Activated T-cell treated with anti-CD3 and anti-CD28 coated beads for 1 hour (primary cell): ENCODE measurements at places on chromosomes 2 and 18.

GRCh38 chr2:42770288-42771131, 6.6 kb upstream of the OXER1 start:
- no peak for DNase-seq

DNA sequence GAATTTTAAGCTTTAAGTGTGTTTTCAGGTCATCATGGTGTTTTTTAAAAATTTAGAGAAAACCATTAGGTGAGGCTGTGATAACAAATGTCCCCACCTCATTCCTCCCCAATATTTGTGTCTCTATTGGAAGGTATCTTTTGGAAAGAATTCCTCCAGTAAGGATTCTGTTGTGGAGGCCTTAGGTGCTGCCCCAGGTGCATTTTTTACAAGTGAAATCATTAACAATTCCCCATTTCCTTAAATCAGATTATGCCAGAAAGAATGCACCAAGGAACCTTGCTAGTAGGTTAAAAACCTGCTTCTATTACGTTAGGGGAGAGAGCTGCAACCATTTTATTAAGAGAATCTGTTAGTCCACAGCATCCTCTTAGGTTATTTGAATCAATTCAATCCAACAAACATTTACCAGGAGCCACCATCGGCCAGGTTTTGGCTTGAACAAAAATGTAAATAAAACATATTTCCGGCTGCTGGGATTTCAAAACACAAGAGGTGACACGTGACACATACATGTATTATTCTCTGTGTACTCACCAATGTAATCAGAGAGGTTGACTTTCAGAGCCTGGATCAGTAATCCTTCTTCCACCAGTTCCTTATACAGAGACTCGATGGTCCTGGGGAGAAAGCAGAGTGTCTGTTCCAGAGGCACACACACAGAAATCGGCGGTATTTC, 112.5 kb upstream of the ASB18 start:
- DNase-seq: no peak

DNA sequence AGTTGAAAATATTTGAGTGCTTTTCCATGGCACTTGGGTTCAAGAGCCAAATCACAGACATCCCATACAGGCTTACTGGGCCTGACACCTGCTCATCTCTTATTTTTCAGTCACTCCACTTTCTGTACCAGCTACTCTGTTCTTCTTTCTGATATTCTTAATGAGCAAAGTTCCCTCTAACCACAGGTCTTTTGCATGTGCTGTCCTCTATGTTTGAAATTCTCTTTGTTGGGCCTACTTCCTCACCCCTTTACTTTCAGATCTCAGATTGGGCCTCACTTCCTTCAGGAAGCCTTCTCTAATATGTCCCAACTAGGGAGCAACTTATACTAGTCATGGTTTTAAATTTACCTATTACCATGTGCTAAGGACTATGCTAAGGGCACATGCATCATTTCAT, 81.8 kb upstream of the RBMS1 start:
- no peak for DNase-seq

DNA sequence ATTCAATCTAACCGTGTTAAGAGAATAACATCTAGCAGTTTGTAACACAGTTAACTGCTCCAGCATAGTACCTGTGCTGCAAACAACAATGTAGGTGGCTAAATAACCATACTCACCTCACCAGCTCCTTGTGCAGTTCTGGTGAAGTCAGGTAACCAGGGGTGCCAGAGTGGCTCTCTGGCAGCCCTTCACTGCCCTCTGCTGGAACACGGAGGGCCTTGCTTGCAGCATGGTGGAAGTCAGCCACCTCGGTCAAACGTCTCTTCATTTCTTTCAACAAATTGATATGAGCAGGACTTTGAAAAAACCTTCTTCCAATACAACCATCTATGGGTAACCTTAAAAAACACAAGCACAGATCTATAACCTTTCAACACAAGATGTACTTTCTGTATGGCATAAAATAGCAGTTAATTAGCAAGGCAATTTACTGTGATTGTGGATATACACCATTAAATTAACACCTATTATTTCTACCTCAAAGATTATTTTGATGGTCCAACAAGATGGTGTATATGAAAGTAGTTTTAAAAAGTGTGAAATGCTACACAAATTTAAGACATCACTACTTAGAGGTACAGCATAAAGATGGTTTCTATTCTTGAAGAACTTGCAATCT, 56.6 kb downstream of the EPG5 start:
- peak; percentile 48 for DNase-seq

DNA sequence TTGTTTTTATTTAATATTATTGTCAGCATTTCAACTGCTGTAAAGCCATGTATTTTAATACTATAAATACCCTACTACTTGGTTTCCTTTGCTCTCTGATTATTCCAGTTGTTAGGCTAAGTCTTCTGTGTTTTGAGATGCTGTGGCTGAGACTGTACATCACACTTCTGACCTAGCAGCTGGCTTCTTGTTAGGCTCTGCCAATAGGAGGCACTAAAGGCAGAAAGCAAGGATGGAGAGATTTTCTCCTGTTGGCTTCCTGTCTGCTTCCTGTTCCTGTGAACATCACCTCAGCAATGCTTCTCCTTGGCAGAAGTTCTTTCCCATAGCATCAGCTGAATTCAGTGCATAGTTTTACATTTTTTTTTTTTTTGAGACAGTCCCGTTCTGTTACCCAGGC, 68.3 kb upstream of the YPEL5 start:
- DNase-seq: no peak

DNA sequence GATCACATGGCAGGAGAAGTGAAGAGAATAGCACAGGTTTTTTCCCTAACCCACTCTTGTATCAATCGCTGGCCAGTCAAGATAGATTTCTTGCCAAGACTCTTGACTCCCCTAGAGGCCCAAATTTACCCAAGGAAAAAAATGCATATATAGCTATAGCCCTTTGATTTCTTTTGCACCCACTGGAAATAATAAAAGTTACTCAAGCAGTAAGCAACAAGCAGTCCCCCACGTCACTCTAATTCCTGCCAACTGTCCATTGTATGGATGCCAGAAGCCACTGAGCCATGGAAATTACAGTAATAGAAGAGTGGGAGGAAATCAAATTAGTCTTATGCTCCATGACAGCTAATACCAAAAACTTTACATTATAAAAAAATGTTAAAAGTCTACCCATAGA, 125.3 kb upstream of the SLC39A10 start:
- DNase-seq: no peak

- DNase-seq: no peak
These were observed 52.1 kb upstream of the LAPTM4A start for GRCh38 chr2:20103530-20103929.

DNA sequence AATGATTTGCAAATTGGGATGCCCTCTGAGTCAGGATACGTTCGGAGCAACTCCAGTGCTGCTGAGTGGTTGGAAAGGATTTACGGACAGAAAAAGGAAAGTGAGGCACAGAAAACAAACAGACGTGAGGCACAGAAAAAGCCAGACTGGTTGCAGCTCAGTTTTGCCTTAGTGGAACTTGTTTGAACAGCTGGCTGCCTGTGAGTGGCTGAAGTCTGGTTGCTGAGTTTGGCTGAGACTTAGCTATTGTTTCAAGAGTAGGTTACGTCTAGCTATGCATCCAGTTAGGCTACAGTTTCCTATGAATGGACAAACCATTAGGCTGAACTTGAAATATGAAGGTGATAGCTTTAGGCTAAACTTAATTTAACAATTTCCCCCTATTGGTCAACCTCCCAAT, 256.6 kb downstream of the VAPA start:
- DNase-seq: no peak

DNA sequence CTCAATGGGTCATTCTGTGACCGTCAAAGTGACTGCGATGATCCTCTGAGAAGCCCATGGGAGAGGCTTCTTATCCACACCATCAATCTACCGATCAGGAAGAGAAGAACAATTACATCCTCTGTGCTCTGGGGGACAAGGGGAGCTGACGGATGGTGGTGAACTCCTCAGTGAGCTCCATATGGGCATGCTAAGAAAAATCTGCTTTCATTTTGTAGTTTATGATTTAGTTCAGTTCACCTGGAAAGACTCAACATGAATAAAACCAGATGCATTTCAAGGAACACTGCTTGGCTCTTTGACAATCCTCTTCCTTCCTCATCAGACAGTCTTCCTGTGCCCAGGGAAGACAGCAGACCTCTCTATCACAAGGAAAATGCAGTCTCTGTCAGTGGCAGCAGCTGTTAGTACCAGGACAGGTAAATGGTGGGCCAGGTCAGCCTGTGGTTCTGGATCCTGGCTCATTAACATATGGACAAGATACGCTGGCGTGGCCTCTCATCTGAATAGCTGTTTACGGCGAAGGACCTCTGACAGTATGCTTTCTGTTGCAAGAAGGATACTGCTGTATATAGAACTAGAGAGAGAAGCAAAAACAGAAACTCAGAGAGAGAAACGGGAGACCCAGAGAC, 176.9 kb downstream of the BCL2 start:
- no peak for DNase-seq

- DNase-seq: no peak
These were observed 163.8 kb upstream of the GALNT5 start for GRCh38 chr2:157093666-157094065.

DNA sequence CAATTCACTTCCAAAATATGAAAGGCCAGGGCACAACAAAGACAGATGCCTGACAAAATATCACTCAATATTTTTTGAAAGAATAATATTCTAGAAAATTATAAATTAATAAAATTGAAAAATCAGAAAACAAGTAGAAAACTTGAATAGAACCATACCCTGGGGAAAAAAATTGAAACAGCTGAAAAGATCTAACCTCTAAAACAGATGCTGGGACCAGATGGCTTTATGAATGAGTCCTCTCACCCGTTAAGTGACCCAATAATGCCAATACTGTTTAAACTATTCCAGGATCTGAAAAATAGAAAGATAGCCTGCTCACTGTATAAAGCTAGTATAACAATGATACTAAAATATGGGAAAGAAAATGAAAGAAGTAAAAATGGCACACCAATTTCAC, 322.3 kb upstream of the VWC2L start:
- no peak for DNase-seq

DNA sequence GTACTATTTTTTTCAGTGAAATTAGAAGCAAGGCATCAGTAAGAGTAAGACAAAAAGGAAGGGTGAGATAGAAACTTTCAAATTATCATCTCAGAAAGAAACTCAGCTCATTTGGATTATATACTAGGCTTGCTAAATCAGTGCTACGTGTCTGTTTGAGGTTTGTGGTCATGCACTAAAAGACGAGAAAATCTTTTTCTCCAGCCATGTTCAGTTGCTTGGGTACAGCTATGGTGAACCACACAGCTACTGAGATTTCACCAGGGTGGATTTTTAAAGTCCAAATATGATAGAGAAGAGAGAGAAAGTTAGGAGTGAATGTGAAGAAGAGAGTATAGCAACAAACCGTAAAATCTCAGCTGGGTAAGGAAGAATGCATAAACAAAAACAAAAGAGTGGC, 161.6 kb downstream of the PTH2R start:
- no peak for DNase-seq

DNA sequence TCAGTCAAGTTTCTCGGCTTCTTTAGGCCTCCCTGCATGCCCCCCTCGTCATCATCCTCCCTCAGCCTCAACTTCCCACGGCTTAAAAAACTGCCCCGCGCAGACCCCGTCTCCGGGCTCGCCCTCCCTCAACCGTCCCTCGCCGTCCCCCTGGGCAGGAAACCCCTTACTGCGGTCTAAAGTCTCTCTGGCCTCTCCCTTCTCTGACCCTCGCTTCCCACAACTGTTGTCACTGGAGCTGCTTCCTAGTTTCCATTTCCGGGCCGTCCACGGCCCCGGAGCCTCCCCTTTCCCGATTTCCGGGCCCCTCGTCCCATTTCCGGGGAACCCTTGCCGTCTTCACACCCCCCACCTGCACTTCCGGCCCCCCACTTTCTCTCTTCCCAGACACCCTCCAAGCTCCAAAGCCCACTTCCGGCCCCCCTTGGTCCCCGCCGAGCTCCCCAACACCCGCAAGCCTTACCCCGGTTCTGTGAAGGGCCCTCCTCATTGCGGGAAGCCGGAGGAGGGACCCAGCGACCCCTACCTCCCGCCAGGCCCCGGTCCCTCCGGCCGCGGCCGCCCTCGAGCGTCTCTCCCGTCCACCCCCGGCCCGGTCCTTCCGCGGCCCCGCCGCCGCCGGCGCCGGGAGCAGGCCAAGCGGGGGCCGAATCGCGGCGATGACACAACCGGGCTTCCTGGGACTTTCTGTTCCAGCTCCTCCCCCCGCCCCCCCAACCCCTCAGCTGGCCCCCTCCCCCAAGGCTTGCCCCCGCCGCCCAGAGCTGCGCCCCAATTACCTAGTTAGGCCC, 513 bp downstream of the TRIP12 start:
- peak; percentile 42 for DNase-seq

GRCh38 chr2:121965661-121966060, 210.2 kb downstream of the TSN start:
- DNase-seq: no peak

- no peak for DNase-seq
These were observed 38.4 kb downstream of the PAX8 start for GRCh38 chr2:113240150-113240914.

GRCh38 chr2:238169048-238169707, 10.4 kb downstream of the ERFE start:
- DNase-seq: no peak

DNA sequence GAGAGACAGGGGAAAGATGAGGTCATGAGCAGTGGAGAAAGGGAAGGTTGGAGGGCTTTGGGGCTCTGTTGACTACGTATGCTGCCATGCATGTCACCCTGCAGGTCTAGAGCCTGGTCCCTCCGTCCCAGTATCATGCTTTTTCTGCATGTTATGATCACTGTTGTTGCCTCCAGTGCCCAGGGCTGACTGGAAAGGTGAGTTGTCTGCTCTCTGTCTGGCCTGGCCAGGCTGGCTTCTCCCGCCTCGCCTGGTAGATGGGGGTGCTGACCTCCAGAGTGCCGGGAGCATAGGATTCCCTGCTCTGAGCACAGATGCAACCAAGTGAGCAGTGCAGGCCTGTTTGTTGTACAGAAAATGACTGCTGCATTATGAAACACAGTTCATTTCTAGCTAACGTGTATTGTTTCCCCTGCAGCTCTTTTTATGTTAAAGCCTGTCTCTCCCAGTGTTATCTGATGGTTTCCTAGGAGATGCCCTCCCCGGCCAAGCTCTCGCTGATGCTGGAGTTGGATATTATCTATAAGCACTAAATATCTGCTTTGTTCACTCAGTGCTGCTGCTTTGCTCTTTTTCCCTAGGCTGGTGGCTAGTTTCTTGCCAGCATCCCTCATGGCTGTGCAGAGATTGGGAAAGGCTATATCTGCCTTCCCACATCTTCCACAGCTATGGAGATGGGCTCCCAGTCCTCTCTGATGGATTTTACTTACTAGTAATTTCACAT, 158.2 kb downstream of the TDRD15 start:
- no peak for DNase-seq

DNA sequence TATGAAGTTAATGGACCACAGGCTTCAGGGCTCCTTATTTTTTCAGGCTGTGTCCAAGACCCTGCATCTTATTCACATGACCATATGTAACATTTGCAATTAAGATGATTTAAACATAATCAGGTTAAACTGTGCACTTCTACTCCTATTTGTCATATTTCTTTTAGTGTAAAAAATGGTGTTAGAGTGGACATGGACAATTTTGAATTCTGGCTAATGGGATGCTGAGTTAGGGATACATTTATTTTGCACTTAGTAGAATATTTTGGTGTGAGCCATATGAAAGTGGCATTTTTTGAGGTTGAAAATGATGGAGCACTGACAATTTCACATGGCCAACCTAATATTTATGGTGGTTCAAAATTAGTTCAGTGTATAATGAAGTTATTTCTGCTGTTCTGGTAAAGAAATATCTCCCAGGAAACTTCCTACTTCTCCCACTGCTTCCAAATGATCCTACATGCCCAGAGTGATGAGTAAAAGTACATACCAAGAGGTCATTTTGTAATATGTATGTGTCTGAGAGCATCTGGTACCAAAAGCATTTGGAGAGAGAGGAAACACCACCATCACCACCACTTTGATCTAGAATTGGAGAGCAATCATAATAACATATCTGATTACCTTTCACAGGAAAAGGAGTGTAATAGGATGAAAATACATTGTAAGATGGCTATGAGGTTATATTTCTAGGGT, 36.0 kb downstream of the GULP1 start:
- DNase-seq: no peak
